NCI-H1092 (cell line): ENCODE measurements at places on chromosomes 7 and 10.

GRCh38 chr10:20855398-20856038 is 41.6 kb downstream of the NEBL start:
- no peak for DNase-seq

- no peak for DNase-seq
Measured at GRCh38 chr10:49528977-49529506, 9.9 kb downstream of the ERCC6 start.

- DNase-seq: no peak
Measured at GRCh38 chr10:2214092-2214491, 476.8 kb upstream of the ADARB2 start.

GRCh38 chr10:75019370-75019769 is 92.1 kb upstream of the SAMD8 start:
- DNase-seq: no peak

DNA sequence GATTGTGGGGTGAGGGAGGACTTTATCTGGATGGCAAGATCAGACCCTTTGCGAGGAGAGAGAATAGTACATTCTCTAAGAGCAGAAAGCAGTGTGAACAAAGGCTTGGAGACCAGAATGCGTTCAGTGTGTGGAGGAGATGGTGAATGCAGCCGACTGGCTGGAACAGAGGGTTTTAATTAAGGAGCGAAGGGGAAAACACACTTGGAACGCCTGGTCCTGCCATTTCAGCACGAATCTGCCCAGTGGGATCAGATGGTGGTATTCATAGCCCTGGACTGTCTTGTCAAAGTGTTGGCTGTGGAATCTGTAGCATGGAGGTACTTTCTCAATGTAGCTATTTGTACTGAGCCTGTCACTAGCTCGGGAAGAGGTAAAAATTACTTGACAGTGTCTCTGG is 260.9 kb downstream of the SLC25A13 start:
- DNase-seq: no peak

DNA sequence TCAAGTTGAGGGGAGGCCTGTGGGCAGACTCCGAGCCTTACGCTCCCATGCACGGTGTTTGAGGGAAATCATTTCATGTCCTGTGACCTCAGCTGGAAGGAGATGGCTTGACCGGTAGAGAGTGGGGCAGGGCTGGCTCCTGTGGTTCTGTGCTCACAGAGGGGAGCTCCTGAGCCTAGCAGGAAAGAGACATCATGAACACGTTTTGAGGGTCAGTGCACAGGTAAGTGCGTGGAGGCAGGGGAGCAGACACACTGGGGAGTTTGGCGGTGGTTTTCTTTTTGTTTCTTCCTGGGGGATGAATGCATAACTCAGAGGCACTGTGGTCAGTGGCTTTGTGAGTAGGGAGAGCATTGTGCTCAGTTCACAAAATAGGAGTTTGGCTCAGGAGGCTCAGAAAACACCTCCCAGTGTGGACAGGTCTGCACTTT is 22.5 kb downstream of the ADCY1 start:
- DNase-seq: no peak

GRCh38 chr7:40964610-40965009 is 738.3 kb downstream of the INHBA start:
- DNase-seq: no peak

GRCh38 chr7:27091105-27091504 is 4.7 kb downstream of the HOXA1 start:
- DNase-seq: peak; percentile 82

- DNase-seq: no peak
Measured at GRCh38 chr7:155753446-155753965, 58.8 kb downstream of the SHH start.
